ENCODE measurements at places on chromosomes 5 and 9. TPM values are rescaled to one million over a fixed set of nuclear protein-coding genes. Genes with fewer than 3 reads are reported as not detected.

TXNDC8 gene
- not detected for total RNA-seq

PCDHA12 gene
- not detected for total RNA-seq

COMMD10 gene
- total RNA-seq: 11.7 TPM

- no peak for DNase-seq
Measured at GRCh38 chr5:31854181-31855133, 215.5 kb downstream of the PDZD2 start.

- no peak for DNase-seq
Measured at GRCh38 chr9:20405616-20406015, 216.7 kb downstream of the MLLT3 start.

DNA sequence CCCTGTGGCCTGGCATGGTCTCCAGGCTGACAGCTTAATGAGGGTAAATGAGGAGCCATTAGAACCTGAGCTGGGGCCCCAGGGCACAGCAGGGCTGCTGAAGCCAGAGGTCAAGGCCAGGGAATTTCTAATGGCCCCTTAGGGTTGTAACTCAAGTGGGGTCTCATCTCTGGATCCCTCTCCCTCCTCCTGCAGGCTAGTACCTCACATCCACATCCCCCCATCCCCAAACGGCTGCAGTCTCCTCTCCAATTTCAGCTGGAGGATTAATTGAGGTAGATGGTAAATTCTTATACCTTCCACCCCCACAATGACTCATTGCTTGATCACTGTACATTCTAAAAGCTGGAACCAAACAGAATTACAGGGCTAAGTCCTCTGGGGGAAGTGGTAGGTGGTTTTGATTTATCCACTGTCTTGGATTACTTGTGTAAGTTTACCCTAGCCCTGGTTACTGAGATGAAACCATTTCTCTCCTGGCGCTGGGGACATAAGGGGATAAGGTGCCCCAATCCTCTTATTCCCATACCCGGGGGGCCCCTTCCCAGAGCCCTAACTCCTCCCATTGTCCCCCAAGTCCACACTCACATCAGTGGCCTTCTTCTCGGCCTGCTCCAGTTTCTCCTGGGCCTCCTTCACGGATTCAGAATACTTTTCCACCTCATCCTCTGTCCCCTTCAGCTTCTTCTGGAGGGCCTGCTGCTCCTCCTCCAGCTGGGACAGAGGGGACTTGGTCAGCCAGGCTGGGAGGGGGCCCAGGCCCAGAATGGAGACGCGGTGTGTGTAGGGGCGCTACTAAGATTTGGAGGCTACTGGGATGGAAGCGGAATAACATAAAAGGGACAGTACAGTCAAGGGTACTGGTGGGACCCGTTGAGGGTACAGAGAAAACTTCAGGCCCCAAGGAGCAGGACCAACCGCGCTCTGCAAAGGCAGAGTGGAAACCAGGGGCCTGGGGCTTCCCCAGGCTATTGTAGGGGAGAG lies 875 bp downstream of the TPM2 start:
- DNase-seq: no peak

DNA sequence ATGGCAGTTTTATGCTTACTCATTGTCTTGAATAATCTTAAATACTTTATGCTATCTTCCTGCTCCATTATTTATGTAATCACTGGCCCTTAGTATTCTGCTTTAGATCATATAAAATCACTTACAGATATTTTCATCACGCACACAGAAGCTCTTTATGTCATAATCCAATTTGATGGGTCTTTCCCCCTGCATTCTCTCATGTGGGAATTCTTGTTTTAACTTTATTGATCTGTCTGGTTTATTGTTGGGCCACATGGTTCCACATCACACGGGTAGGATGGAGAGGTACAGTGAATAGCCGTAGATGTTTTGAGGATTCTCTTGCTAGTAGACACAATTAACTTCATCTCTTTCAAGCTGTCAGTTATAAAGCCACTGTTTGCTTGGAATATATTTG lies 27.0 kb downstream of the PLPPR1 start:
- no peak for DNase-seq
